ENCODE measurements at places on chromosomes 12 and 14.

DNA sequence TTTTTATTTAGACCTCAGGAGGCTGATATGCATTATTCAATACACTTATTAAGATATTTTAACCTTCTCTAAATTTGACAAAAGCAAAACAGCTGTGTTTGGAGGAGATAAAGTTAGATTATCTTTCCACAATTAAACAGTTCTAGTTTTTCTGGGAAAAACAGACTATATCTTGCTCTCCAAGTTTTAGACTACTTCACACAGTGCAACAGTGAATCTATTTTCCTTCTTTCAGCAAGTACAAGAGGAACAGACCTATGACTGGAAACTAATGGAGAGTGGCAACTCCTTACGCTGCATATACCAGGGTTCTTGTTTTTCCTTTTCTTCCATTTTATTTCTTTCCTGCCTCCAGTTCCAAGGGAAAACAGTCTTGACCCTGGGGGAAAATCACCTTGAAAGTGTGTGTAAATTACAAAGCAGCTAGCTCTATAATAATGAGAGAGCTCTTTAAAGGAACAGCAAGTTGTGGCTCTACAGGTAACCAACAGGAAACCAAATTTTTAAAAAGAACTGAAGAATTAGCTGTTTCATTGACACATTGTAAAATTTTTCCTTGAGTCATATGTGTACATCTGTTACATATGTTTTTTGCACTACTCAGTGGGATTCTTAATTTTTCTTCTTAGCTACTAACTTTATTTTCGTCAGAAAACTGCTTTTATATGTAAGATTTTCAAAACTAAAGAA is 27.4 kb downstream of the DNM1L start:
- DNase-seq = no peak

DNA sequence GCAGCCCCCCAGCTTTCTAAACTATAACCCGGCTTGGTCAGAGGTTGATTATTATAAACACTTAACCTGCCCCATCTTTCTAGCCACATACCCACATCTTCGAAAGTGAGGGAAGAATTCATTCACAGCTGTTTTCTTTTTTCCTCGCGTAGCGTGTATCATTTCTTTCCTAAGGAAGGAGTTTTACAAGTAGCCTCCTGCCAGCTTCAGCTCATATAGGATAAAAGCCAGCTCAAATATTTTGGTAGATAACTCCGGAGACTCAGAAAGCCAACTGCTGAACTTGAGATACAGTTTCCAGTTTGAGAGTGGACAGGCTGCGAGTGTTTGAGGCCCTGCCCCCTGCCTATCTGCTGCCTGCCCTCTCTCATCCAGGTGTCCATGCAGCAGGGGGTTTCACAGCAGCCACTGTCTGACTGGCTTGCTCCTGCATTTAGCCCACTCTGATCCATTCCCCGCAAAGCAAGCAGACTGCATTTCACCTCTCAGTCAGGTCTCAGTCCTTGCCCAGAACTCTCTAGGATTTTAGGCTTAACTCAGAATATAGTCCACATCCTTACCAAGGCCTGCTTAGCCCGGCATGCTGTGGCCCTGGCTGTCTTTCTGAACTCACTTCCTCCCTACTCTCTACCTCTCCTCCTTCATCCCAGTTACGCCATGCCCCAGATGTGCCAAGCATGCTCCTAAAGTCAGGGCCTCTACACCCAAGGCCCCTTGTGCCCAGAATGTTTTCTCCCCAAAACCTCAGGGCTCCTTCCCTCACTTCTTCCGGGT is 46.9 kb downstream of the EVL start:
- DNase-seq = no peak

DNA sequence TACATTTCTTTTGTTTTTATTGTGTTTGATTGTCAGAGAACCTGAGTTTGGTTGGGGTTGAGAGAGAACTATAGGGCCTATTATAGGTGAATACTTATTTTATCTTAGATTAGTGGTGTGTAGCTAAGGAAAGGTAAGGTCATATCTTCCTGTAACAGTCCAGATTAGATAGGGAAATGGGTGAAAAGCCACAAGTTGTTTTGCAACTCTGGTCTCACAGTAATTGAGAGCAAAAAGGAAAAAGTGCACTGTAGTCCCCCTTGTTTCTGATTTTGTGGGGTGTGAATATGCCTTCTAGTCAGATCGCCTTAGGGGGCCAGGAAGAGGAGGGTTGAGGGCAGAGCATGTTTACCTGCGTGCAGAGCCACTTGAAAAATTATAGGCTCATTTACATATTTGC is 8.9 kb downstream of the MSRB3 start:
- DNase-seq = no peak

- DNase-seq = no peak
These were observed 4.3 kb upstream of the CD63 start for GRCh38 chr12:55733021-55733555.

DNA sequence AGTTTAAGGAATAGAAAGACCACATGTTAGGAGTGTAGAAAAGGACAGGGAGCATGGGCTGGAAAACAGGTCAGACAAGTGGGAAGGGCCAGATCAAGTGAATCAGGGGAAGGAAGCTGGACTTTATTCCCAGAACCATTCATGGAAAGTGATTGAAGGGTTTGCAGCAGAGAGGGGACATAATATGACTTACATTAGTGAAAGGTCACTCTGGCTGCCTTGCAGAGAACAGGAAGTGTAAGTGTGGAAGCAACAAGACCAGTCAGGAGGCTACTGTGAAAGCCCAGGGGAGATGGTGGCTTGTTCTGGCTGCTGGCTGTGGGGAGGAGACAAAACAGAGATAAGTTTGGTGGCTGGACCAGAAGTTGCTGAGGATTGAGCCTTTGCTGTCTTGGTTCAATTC is 69.1 kb downstream of the VCPKMT start:
- no peak for DNase-seq

- no peak for DNase-seq
These were observed 62.2 kb downstream of the CKB start for GRCh38 chr14:103460415-103460814.

DNA sequence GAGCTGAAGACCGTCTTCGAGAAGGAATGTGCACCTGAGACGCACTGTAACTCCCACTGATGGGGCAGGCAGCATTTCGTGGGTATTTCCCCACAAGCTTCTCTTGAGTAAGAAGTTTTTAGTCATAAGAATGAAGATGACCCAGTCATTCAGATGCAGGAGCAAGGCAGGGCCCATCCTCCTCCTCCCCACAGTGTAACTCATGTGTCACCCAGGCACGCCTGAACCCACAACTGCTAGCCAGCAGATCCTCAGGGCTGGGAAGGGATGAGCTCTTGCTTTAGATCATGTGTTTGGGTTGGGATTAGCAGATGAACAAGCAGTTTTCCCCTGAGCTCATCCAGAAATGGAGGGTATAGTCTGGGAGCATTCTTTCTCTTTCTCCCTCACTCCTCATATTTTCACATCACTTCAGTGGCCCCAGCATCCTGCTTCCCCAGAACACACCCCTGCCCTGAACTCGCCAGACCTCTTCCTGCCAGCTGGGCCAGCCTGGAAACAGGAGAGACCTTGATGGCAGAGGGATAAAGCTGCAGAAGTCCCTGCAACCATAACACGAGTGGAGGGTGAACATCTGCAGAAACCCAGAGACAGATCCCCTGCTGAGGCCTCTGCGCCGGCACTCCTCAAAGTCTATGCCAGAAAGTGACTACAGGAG is 73.3 kb downstream of the B4GALNT3 start:
- DNase-seq = no peak

GRCh38 chr12:24066865-24067264 is 117.4 kb upstream of the SOX5 start:
- no peak for DNase-seq

GRCh38 chr12:115990241-115990640 is 287.3 kb downstream of the MED13L start:
- no peak for DNase-seq

DNA sequence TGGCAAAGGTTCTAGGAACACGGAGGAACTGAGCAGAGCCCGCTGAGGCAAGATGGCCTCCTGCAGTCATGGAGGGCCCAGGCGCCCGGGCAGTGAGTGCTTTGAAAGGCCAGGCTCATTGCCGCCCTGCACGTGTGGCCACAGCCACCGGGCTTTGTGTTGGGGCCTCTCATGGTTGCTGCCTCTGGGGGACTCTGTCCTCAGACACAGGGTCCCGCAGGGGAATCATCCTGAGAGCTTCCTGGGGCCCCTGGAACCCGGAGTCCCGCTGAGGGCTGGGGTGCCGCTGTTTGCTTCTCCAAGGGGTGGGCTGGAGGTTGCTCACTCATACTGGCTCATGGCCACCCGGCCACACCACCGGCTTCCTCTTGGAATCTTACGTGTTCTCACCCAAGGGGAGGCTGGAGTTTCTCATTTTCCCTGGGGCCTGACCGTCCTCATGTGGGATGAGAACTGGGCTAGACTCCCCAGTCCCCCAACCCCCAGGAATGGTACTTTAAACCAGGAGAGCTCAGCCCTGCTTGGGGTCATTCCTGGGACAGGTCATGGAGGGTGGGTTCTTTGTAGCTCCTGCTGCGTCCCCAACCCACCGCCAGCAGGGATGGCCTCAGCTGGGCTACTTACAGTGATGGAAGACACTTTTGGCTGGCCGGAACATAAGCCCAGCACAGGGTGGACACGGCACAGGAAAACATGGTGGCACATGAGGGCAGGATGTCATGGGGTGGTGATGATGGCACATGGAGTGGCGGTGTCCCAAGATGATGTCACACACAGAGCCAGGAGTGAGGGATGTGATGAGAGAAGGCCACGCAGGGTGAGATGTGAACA is 21.1 kb upstream of the LRTM2 start:
- no peak for DNase-seq

DNA sequence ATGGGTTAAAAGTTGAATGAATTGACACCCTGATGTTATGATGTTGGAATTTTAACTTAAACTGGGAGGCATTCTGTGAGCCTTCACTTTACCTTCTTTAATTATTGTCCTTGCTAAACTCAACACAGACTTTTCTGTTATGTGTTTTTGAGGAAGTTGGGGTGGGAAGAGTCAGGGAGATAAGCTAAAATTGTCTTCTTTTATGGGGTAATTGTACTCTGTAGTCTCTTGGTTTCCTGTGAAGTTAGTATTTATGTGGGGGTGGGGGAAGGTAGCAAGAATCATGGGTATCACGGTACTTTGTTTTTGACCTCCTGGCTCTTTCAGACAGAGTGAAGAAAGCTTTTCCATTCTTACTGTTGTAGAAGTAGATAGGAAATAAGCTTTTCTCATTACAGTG is 32.9 kb downstream of the RAB21 start:
- no peak for DNase-seq

DNA sequence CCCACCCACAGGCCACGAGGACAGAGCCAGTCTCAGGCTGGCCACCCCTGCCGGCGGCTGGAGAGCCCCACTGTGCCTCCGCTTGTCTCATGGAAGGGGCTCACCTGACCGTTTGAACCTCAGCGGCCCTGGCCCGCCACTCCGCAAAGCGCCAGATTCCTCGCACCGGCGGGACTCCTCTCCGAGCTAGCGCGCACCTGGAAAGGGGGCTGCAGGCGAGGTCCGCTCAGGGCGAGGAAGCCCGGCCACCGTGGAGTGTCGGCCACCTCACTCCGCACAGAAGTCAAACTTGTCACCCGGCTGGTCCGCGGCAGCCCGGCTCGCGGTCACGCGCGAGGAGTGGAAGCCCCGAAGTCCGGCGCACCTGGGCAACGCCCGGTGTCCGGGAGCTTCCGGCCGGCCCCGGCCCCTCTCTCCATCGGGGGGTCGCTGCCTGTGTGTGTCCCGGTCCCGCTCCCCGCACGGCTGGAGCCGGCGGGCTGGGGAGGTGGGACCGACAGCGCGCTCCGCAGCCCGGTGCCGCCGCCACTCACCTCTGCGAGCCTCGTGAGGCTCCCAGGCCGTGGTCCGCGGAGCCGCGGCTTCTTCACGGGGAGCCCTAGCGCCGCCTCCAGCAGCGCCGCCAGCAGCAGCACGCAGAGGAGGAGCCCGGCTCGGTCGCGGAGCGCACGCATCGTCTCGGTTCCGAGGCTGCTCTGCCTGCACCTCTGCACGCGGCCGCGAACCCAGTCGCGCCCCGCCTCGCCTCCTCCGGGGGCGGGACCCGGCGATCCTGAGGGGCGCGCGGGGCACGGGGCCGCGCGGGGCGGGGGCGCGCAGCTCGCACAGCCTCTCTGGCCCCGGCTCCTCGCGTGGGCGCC is at the start of gene ISM2:
Gene ISM2, minus strand, starts transcription at position 697 of the 860 bp plus-strand sequence. Its CDS starts 23 bp downstream, at position 674.
- DNase-seq = peak; percentile 77

DNA sequence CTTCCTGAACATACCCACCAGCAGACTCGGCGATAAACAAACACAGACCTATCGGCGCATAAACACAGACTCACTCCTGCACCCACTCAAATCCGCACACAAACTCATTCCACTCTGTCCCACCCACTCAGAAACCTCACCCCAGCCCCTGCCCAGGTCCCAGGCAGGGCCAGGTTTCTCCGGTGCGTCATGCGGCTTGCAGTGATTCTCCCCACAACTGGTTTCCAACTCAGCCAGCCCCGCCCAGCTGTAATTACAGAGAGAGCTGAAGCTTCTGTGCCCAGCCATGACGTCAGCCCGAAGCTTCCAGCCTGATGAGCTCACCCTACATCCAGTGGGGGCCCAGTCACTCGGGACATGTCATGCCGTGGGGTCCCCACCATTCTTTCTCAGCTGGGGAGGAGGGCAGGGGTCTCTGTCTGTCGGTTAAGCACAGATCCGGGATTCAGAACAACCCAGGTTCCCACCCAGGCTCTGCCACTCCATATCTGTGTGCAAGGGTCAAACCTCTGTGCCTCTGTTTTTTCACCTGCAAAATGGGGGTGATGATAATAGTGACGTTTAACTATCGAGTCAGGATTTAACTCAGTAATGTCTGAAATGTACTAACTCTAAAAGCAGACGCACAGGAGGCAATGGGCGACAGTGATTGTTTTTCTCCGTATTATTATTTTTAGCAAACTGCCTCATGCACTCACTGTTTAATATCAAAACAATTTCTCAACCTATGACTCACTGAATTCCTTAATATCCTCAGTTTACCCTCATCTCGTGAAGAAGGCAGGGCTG is 2.3 kb upstream of the HSPB8 start:
- DNase-seq = no peak

- DNase-seq = no peak
These were observed 84.5 kb upstream of the RTL1 start for GRCh38 chr14:100988011-100988410.

DNA sequence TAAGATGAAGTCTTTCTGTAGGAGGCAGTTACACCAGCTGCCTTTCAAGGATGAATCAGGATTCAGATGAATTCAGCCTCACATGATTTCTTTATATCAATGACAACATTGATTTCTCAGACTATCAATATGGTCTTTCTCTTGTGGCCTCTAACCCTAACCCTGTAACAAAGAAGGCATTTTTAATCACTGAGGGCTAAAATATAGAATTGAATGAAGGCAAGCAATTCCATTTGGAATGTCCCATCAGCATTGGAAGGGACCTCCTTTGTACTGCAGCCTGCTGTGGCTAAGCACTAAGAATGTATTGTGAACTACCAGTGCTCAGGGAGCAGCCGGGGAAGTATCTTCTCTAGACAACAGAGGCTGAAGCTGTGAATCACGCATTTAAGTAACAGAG is 90.6 kb upstream of the FRMD6 start:
- DNase-seq = no peak

DNA sequence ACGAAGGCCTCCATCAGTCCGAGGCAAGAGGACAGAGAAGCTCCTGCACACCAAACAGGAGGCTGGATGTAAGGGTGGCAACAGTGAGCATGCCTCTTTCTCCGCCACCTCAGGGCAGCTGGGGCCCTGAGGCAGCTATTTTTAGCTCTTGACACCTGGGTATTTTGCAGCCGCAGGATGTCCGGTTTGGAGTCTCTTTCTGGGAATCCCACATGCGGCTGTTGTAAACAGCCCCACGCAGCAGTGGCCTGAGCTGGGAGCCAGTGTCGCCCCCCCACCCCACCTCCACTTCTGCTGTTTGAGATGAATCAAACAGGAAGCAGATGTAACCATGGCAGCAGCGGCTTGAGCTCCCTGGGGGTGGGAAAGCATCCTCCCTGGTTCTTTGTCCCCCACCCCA is 11.7 kb downstream of the HDAC7 start:
- DNase-seq = no peak

- DNase-seq = no peak
These were observed 79.7 kb downstream of the SPTB start for GRCh38 chr14:64800000-64800399.

All from spinal cord (tissue), 10 donors.